ENCODE measurements at places on chromosomes 1 and 21.

DNA sequence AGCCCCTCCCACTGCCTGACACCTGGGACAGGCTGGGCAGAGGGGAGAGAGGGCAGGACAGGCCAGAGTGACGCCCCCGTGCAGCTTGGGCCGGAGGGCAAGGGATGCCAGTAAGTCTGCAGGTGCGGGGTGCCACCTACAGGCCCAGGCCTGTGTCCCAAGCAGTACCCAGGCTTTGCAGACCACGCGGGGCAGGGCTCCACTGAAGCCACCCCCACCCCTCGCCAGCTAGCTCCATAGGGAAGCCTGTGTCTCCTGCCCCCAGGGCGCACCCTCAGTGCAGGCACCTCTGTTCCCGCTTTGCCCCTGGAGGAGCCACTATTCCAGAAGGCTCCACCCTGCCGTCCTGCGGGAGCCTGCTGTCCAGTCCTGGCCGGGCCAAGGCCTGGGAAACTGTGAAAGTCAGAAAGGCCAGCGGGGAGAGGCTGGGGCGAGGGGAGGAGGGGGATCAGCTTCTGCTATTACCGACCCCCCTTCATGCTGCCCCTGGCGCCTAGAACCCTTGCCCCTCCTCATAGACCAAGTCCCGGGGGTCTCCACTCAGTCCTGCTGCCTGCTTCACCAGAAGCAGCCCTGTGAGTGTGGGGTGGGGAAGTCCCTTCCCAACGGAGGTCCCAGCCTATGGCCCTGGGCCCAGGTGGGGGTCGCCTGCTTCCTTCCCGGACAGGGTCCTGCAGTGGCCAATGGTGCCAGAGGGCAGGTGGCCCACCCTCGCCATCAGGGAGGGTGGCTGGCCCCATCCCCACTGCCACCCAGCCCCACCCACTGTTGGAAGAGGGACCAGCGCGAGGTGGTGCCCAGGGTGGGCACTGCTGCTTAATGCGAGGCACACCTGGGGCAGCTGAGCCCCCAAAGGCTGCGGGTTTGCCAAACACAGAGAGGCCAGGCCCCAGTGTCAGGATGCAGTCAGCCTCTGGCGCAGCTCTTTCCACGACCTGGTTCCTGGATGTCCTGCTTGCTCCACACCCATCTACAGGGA is 54.4 kb downstream of the KCNAB2 start:
- no peak for DNase-seq

GRCh38 chr21:35511696-35512162 is 462.6 kb upstream of the RUNX1 start:
- DNase-seq = no peak

- DNase-seq = peak; percentile 62
Observed at GRCh38 chr1:70353601-70354331, 756 bp downstream of the ANKRD13C start.

GRCh38 chr1:30904191-30904961 is 4.2 kb downstream of the SDC3 start:
- DNase-seq = peak; percentile 22

- DNase-seq = no peak
Observed at GRCh38 chr1:111733183-111733991, 5.8 kb downstream of the INKA2 start.

GRCh38 chr1:110962892-110963690 is 631 bp downstream of the LRIF1 start:
- DNase-seq = peak; percentile 76

DNA sequence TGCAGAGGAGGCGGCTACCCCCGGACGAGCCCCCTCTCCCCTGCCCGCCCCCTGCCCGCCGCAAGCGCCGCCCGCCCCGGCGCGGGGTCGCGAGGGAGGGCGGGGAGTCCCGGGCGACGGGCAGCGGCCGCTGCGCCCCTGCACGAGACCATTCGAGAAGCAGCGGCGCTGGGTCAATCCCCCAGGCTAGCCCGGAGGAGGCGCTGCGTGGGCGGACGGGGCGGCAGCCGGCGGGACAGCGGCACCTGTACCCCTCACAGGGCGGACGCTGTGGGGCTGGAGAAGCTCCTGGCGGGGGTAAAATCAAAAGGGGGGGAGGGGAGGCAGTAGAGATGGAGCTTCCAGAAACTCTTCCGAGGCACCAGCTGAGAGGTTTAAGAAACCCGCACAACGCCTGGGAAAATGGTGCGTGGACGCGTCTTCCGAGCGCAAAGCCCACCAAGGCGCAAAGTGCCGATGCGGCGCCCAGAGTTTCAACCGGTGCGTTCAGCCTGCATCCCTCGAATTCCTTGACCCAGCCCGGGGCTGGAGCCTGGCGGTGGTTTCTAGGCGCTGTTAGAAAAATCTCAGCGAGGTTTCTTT is at the start of gene PLPPR5:
Gene PLPPR5 (minus strand): TSS at position 1 of the 582 bp plus-strand sequence. CDS start 190 bp downstream, outside the sequence.
- no peak for DNase-seq

DNA sequence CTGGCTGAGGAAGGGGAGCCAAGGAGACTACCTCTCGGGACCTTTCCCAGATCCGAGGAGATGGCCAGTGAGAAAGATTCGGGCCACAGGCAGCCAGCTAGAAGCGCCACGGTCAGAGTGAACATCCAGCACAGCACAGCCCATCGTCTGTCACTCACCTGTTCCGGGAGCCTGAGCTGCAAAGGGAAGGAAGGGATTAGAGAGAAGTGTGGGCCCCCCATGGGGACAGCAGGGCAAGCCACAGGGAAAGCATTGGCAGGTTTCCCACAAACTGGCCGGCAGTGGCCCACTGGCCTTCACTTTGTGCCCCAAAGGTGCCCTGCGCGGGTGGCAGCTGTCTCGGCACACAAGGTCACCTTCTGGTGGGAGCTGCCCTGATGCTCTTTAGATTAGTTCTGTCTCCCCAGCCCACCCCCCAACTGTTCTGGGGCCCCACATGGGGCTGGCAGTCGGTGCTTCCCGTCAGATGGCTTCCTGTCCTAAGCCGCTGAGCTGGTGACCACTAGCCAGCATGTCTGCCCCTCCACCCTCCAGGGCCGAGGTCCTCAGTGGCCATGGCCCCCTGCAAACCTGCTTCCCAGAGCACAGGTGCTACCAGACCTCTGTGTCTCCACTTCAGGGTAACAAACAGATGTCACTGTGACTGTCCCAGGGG is 56.7 kb downstream of the LACTBL1 start:
- no peak for DNase-seq

GRCh38 chr1:48017716-48018115 is 20.5 kb upstream of the TRABD2B start:
- DNase-seq = no peak

- no peak for DNase-seq
Observed at GRCh38 chr1:21921100-21921875, 15.8 kb downstream of the HSPG2 start.

- no peak for DNase-seq
Observed at GRCh38 chr1:9174243-9174642, 45.3 kb upstream of the GPR157 start.

DNA sequence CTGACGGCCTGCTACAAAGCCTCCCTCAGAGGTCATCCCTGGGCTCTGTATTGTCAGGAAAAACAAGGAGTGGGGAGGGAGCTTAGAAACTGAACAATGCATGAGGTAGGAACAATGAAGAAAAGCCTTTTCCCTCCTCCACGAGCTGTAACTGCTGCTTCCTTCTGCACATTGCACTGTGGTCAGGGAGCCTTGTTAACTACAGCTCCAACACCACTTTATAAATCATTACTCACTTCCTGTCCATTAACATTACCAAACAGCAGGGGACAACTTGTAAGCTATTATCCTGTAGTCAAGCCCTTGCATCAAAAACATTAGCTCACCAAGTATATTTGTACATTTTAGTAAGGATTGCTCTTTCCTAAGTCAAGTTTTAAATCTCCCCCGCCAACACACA is 336.0 kb upstream of the NR5A2 start:
- no peak for DNase-seq

GRCh38 chr21:29481081-29481480 is 182.4 kb downstream of the BACH1 start:
- DNase-seq = no peak

GRCh38 chr1:232477728-232478127 is 152.2 kb downstream of the SIPA1L2 start:
- no peak for DNase-seq

GRCh38 chr1:212610575-212610967 is 2.0 kb downstream of the ATF3 start:
- no peak for DNase-seq

GRCh38 chr1:90044346-90044745 is 49.4 kb downstream of the ZNF326 start:
- DNase-seq = no peak

DNA sequence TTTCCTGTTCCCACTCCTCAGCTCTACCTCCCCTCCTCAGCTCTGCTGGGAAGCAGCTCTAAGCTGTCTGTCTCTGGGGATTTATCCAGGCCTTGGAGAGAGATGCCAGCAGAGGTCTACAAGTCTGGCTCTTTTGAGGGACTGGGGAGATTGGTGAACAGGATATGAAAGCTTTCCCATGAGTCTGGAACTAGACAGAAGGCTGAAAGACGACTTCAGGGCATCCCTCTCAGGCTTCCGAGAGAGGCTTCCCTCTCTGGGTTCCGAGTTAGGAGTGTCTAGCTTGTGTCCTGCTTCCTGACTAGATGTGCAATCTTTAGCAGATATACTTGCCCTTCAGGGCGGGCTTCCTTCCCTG is 733 bp downstream of the TMEM35B start:
- DNase-seq = no peak

- DNase-seq = no peak
Observed at GRCh38 chr1:6928106-6928885, 143.0 kb downstream of the CAMTA1 start.

DNA sequence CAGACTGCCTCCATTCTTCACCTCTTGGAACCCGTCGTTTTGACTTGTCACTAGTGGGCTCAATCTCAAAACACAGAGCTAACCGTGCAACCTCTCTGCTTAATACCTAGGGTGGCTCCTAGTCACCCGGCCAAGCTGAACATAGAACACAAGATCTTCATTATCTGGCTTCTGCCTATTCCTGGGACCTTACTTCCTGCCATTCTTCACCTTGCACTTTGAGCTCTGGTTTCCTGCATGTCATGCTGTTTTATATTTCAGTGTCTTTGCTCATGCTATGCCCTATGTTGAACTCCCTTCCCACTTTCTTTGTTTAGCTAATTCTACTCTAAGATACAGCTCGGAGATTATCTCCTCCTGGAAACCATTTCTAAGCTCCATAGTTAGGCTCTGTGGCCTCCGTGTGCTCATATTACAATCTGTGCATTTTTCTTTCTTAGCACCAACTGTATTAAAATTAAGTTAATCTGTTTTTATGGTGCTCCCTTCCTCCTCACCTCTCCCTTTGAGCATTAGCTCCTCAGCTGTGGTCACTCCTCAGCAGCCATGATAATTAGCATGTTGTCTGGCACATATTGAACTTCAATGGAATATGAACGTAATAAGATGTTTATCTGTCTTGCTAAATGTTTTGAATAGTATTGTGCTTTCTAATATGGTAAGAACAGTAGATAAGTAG is 13.1 kb downstream of the GPSM2 start:
- no peak for DNase-seq

DNA sequence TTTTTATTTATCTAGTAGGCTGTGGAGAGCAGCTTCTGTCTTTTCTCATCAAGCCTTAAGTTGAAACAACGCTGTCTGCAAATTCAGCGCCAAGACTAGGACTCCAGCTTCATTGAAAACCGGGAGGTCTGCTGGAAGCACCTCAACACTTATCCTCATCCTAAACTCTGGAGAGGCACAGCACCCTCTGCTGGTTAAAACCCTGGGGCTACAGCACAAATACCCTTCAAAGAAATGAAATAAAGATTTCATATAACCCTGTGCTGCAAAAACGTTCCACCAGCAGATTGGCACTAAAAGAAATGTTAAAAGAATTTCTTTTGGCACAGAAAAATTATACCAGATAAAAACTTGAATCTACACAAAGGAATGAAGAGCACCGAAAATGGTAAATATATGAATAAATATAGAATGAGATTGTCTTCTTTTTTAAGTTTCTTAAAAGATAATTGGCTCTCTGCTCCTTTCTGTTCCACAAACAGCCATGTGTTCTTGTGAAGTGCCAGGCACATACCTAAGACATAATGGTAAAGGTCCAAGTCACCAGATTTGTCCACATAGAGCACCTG is 227.7 kb upstream of the SAMSN1 start:
- DNase-seq = peak; percentile 72

DNA sequence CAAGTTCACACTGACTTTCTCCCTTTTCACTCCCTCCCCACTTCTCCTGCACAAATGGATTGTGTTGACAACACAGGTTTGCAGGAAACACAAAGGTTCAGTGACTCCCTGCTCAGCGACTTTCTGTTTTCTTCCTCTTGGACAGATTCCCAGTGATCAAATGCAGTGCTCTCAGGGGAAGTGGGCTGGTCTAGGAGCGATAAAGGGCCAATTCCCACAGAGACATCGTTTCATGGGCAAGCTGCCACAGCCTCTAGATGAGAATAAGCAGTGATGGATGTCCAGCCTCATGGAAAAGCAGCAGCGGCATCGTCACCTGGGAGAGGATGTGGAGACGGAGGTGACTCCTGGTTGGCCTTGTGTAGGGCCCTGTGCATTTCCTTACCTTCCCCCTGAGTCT is 30.6 kb downstream of the FYB2 start:
- no peak for DNase-seq

- DNase-seq = no peak
Observed at GRCh38 chr1:11678442-11678841, 2.5 kb downstream of the MAD2L2 start.

DNA sequence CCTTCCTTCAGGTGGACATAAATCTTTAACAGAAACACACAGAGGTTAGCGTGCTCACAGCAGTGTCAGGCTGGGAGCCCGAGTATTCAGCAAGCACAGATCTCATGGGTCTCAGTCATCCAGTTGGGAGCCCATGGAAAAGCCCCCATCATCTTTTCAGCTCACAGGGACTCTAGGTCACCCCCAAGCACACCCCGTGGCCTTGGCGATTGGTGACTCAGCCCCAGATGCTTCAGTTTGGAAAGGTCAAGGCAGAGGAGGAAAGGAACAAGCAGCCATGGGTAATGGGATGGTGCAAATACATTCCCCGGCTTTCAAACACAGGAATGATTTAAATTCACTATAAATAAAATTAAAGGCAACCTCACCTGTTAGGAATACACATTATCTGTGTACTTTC is 88.9 kb downstream of the PGBD5 start:
- peak; percentile 44 for DNase-seq

DNA sequence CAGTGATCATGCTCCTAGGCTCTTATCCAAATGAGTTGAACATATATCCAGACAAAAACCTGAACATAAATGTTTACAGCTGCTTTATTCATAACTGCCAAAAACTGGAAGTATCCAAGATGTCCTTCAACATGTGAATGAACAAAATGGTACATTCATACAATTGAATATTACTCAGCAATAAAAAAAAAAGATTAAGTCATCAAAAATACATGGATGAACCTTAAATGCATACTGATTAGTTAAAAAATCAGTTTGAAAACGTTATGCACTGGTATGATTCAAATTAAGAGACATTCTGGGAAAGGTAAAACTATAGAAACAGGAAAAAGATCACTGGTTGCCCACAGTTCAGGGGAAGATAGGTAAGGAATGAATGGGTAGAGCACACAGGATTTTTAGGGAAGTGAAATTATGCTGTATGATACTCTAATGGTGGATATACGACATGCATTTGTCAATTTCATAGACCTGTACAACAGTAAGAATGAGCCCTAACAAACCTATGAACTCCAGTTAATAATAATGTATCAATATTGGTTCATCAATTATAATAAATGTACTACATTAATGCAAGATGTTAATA is 3.1 kb downstream of the LRRC40 start:
- no peak for DNase-seq
